Activated CD8-positive, alpha-beta memory T cell treated with anti-CD3 and anti-CD28 coated beads for 1 hour (primary cell): ENCODE measurements at places on chromosomes 4 and X.

- DNase-seq = no peak
Observed at GRCh38 chr4:181200076-181200475, 1043.1 kb upstream of the TENM3 start.

DNA sequence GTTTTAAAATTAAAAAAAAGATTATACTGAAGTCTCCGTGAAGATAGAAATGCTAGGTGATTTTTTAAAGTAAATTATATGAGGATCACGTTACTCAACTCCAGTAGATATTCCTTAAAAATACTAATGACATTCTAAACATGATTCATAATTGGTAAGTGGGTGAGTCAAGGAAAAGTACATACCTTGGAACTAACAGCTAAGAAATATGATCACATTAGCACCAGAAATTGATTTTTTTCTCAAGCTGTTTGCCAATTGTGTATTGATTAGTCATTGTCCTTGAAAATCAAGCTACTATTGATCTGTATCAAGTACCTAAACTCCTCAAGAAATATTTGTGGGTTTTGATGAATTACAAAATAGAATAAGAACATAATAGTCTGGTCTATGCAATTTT, 362.6 kb upstream of the PPP1R2C start:
- no peak for DNase-seq

GRCh38 chr4:168743601-168744000, 246.7 kb downstream of the PALLD start:
- DNase-seq = no peak

DNA sequence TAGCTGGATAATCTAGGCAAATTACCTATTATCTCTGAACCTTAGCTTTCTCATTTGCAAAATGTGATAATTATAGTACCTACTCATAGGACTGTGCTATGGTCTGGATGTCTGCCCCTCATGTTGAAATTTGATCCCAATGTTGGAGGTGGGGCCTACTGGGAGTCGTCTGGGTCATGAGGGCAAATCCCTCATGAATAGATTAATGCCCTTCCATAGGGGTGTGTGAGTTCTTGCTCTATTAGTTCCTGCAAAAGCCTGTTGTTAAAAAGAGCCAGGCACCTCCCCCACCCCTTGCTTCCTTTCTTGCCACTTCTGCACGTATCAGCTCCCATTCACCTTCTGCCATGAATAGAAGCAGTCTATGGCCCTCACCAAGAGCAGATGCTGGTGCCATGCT, 73.9 kb downstream of the SERTM2 start:
- DNase-seq = no peak

GRCh38 chr4:78318126-78318525, 233.4 kb upstream of the ANXA3 start:
- DNase-seq = no peak

DNA sequence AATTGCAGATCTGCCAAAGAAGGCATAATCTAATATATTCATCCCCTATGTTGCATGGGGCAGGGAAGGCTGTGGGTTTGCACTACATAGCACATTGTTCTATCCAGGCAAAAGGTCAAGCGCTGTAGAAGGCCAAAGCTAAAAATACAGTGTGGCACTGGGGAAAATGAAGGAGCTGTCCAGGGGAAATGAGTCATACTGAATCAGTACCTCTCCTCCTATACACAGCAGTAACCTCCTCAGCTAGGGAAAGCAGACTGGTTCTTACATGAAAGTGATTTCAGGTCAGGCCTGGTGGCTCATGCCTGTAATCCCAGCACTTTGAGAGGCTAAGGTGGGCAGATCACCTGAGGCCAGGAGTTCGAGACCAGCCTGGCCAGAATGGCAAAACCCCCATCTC, 31.0 kb upstream of the SLC25A4 start:
- no peak for DNase-seq

DNA sequence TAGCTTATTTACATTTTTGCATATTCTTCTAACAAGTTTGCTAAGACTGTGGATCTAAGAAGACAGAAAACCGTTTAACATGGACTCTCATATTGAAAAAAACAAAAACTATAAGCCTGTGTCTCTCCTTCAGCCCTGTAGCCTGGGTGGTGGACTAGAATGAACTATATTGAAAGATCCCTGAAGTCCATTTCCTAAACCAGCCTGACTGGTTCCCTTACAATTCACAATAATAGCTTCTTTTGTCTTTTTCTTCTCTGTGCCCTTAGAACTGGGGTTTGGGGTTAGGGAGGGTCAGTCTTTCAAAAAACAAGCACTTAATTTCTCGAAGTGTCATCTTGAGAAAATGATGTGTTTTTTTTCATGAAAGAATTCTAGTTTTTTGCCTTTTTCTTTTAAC, 59.0 kb downstream of the GSTCD start:
- no peak for DNase-seq

DNA sequence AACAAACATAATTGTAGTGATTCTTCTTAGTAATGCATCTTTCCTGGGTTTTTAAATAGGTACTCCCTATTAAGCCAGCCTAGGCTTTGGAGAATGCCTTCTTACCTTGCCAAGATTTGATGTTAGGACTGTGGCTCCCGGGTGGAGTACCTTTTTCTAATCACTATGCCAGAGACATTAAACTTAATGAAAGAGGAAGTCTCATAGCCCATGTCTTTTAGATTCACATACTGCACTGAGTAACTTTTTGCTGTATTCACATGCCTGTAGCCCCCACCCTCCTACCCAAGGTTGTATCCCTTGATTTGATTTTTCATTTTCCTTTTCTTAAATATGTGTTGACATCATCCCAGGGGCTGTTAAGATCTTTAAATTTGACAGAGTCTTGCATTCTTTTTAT, 104.2 kb upstream of the TLR2 start:
- no peak for DNase-seq

GRCh38 chr4:187782286-187782824, 213.2 kb upstream of the ZFP42 start:
- DNase-seq = no peak

DNA sequence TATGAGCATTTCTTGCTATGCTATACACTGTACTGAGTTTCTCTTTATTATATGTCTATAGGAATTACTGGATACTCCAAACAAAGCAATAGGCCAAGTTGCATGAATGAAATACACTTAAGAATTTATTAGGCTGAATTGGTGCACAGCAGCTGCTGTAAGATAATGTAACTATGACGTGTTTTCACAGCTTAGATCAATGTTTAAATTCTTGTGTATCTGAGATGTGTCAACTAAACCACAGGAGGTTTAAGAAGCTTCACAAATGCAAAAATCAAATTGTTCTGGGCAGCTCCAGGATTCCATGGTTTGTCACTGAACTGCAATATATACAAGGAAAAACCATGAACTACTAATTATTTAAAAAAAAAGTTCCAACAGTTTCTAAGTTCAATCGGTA, 156.7 kb downstream of the MAPK10 start:
- no peak for DNase-seq

- no peak for DNase-seq
Observed at GRCh38 chrX:101530944-101531343, 19.4 kb upstream of the ARMCX1 start.

DNA sequence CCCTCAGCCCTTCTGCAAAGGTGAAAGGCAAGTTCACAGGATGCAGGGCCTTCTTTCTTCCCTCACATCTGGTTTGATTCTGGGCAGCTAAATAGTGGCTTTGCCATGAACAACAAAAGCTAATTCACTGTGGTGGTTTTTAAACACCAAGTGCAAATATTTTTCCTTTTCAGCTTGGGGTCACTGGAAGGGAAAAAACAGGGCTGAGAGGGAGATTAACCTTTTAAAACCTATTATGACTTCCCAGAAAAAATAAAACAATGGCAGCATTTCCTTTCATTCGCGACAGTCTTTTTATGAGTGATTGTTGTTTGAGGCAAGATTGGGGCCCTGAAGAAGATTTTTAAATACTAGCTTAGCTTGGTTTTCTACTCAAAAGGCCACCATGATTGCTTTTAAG, 103.7 kb upstream of the SCML1 start:
- DNase-seq = no peak

GRCh38 chr4:8215001-8215427, 15.9 kb downstream of the SH3TC1 start:
- no peak for DNase-seq

GRCh38 chr4:13533670-13534343, 10.5 kb downstream of the NKX3-2 start:
- no peak for DNase-seq

GRCh38 chr4:104973708-104974107, 173.0 kb upstream of the TET2 start:
- DNase-seq = no peak

- DNase-seq = no peak
Observed at GRCh38 chrX:16120431-16120830, 2.9 kb upstream of the GRPR start.

- DNase-seq = no peak
Observed at GRCh38 chr4:81676537-81676936, 204.8 kb upstream of the RASGEF1B start.

- DNase-seq = no peak
Observed at GRCh38 chr4:150816491-150816890, 198.6 kb downstream of the LRBA start.

DNA sequence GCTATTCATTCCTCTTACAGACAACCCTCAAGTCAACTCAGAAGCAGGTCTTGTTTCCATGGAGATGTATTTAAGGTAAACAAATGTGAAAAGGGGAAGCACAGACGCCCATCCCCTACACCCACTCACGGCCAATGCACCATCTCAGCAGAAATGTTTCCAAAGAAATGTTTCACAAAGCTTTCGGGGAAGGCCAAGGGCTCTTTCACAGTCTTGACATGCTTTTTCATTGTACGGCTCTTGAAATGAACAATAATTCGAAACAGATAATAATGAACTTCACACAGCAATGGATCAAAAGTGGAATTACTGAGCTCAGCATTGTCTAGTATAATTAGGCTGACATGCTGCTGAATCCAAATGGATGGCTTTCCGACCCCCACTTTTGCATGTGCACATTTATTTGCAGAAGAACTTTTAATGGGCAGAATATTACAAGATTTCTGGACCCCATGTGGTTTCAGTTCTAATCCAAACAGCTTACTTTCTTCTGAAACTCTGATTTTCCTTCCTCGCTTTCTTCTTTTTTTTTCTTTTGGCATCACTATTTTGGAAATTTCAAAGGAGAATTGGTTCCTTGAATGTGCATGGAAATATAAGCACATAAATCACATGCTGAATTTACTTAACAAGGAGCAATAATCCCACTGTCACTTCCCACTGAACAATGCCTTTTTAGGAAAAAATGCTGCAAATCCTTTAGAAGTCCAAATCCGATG, 160.9 kb downstream of the SMIM20 start:
- no peak for DNase-seq

GRCh38 chr4:134390319-134390718, 188.7 kb upstream of the PABPC4L start:
- DNase-seq = no peak

- no peak for DNase-seq
Observed at GRCh38 chr4:92733231-92733630, 429.5 kb downstream of the GRID2 start.

GRCh38 chr4:27316176-27316575, 455.5 kb downstream of the STIM2 start:
- DNase-seq = no peak

DNA sequence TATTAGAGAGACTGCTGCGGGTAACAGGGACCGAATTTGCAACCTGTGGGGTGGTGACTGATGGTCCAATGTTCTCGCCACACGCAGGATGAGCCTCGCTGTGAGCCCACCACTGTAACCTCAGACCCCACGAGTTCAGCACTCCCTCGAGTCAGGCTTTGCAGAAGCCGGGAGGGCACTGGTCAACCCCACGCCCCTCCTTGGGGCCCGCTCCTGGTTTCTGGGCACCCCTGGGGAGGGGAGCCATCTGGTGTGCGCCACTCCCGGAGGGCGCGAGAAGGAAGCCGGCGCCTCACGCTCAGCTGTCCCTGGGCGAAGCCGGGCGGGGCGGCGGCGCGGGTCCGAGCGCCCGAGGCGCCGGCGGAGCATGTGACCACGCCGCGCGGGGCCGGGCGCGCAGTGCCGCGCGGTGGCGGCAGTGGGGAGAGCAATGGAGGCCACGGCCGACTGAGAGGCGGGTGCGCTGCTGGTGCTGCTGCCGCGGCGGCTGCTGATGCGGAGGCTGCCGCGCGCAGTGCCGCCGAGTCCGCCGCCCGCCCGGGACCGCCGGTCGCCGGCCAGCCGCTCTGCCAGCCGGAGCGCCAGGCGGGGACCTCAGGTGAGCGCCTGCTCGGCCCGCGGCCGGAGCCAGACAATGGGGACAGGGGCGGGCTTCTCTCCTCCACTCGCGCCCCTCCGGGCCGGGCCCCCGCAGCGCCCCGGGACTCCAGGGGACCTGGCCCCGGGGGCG, 100.1 kb downstream of the CEP135 start:
- DNase-seq = no peak

DNA sequence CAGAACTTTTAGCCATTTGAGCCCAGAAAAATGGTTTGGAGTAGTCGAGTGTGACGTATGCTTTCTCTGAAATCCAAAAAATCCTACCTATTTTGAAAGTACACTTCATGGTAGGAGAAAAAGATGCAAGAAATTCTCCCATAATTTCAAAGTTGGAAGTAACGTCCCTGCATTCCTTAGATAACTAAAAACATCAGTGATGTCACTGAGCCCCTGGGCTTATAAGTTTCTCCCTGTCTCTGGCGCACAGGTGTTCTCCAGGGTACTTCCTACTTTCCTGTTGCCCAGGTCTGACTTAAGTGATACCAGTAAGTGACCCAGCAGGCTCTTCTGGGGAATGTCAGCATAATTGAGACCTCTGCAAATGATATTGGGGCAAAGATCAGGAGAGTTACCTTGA, 90.5 kb upstream of the WDR1 start:
- no peak for DNase-seq

DNA sequence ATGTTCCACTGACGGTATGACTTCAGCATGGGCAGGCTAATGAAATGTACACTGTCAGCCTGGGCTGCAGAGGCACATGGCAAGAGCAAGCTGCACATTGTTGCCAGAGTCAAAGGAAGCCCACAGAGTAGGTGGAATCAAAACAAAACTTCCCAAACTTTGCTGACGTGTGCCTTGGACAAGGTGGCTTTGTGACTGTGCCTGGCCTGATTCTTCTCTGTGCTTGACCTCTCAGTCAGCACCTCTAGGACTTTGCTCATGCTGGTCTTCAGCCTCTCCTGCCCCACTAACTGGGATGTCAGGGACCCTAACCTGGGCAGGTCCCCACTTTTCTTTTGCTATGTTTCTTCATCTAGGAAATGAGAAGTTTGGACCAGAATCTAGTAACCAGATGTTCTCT, 40.5 kb upstream of the KIAA1210 start:
- DNase-seq = no peak

GRCh38 chr4:56703378-56703777, 22.3 kb upstream of the HOPX start:
- no peak for DNase-seq

- no peak for DNase-seq
Observed at GRCh38 chr4:169268951-169269760, 1.6 kb downstream of the SH3RF1 start.

- DNase-seq = no peak
Observed at GRCh38 chr4:114287079-114287696, 307.7 kb upstream of the ARSJ start.

DNA sequence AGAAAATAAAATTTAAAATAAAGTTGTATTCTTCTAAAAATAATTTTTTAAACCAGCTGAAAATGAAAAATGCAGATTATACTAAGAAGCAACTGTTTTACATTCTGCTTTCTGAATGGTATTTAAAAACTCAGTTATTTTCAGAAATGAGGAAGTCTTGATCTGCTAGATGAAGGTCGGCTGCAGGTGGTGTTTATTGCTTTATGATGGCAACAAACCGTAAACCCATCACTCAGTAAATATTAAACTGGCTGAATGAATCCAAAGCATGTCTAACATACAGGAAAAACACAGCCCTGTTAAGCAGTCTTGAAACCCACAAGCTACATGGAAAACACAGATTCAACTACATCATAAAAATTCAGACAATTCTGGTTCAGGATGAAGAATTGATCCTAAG, 29.3 kb downstream of the DYNLT3 start:
- no peak for DNase-seq

GRCh38 chrX:133190877-133191738, 27.0 kb downstream of the TFDP3 start:
- no peak for DNase-seq
